ENCODE measurements at places on chromosomes 5 and 9. TPM values are rescaled to one million over a fixed set of nuclear protein-coding genes. Genes with fewer than 3 reads are reported as not detected.

CD274 gene
- 6.6 TPM for total RNA-seq

IL9 gene
- not detected for total RNA-seq

ARHGEF37 gene
- total RNA-seq = 0.44 TPM

PITX1 gene
- 76.3 TPM for total RNA-seq

PLPP1 gene
- 57.6 TPM for total RNA-seq

CAVIN4 gene
- total RNA-seq = 3.7 TPM

NKD2 gene
- 15.9 TPM for total RNA-seq

POU5F2 gene
- 1.7 TPM for total RNA-seq

ANXA2R gene
- total RNA-seq = 3.4 TPM

PTCD2 gene
- 10.2 TPM for total RNA-seq
